Effector memory CD4-positive, alpha-beta T cell (primary cell): ENCODE measurements at places on chromosomes 4 and X.

GRCh38 chr4:37970702-37971101, 10.5 kb downstream of the PTTG2 start:
- no peaks in the 10 kb centered on the region for H3K27me3 ChIP-seq
- H3K4me1 ChIP-seq: no peaks in the 10 kb centered on the region

DNA sequence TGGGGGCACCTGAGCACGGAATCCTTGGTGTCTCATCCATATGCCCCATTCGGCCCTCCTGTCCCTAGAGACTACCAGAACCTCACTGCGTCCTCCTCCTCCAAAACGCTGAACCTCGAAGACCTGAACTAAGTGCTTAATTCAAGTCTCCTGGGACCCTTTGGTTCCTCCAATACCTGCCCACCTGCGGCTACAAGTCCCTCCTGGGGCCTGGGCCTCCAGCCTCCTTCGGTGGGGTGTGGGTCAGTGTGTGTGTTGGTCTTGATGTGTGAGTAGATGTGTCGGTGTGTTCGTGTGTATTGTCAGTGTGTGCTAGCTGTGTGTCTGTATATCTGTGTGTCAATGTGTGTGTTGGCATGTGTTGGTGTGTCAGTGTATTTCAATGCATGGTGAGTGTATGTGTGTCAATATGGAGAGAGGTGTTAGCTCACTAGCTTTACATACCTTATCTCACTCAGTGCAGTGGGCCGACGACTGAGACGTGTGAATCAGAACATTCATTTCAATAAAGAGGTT, 2.6 kb upstream of the SEPTIN6 start:
- H3K27me3 ChIP-seq: no peaks in the 10 kb centered on the region
- peaks cover 17% of the 10 kb centered on the region for H3K4me1 ChIP-seq
- H3K27ac ChIP-seq: no peak overlapping the region
- no peak overlapping the region for H3K4me3 ChIP-seq

- no peak overlapping the region for H3K4me3 ChIP-seq
- H3K36me3 ChIP-seq: peaks cover 4% of the 10 kb centered on the region
- H3K4me1 ChIP-seq: peaks cover 3% of the 10 kb centered on the region
- no peak overlapping the region for H3K27ac ChIP-seq
These were observed 18.6 kb upstream of the SEPSECS start for GRCh38 chr4:25178838-25179261.

DNA sequence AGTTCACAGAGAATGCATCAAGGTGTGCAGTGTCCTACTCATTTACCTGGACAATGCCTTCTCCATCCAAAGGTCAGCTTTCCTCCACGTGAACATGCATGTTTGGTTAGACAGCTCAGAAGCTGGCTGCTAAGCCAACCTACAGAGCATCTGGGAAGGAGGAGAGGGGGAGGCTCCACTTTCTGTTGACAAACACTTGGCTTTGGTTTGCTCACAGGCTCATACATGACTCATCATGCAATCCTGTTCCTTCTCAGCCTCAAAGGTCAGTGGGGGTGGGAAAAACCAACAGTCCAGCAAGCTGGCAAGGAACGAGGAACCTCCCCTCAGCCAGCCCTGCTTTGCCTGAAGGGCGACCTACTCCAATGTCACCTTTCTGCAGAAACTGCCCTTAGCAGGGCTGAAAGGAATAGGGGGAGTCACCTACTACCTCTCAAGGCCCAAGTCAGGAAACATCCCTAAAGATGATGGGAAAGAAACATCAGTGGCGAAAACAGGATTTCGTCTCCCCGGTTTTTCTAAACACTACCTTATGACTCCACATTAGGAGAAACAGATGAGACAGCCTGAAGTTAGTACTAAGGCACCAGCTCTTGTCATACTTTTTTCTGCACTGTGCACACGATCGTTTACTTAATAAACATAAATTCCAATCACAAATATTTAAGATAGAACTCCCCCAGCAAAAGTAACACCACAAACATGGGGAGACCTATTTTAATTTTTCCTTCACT, 37.9 kb downstream of the RELL1 start:
- no peak overlapping the region for H3K27ac ChIP-seq
- peaks cover 19% of the 10 kb centered on the region for H3K36me3 ChIP-seq
- DNase-seq: no peak
- no peaks in the 10 kb centered on the region for H3K27me3 ChIP-seq

DNA sequence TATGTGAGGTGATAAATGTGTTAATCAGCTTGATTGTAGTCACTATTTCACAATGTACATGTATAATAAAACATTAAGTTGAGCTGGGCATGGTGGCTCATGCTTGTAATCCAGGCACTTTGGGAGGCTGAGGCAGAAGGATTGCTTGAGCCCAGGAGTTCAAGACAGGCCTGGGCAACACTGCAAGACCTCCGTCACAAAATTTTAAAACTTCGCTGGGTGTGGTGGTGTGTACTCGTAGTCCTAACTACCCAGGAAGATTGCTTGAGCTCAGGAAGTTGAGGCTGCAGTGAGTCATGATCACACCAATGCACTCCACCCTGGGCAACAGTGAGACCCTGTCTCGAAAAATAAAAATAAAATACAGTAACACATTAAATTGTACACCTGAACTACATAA, 20.1 kb downstream of the LYAR start:
- H3K4me1 ChIP-seq: no peaks in the 10 kb centered on the region
- H3K27ac ChIP-seq: peak overlapping the region; percentile 71
- H3K27me3 ChIP-seq: no peaks in the 10 kb centered on the region
- H3K36me3 ChIP-seq: peaks cover 27% of the 10 kb centered on the region

GRCh38 chrX:30673127-30673796, 20.0 kb downstream of the GK start:
- H3K36me3 ChIP-seq: no peaks in the 10 kb centered on the region
- H3K27ac ChIP-seq: no peak overlapping the region
- H3K4me3 ChIP-seq: no peak overlapping the region
- H3K27me3 ChIP-seq: no peaks in the 10 kb centered on the region
- no peaks in the 10 kb centered on the region for H3K4me1 ChIP-seq

- DNase-seq: no peak
- H3K36me3 ChIP-seq: no peaks in the 10 kb centered on the region
- H3K4me1 ChIP-seq: no peaks in the 10 kb centered on the region
- H3K4me3 ChIP-seq: no peak overlapping the region
- no peaks in the 10 kb centered on the region for H3K27me3 ChIP-seq
These were observed 335.7 kb upstream of the FSTL5 start for GRCh38 chr4:162499478-162499877.

GRCh38 chrX:41720125-41720779, 3.7 kb upstream of the GPR82 start:
- no peaks in the 10 kb centered on the region for H3K27me3 ChIP-seq
- H3K4me3 ChIP-seq: no peak overlapping the region
- H3K36me3 ChIP-seq: no peaks in the 10 kb centered on the region
- H3K27ac ChIP-seq: no peak overlapping the region
- H3K4me1 ChIP-seq: peaks cover 3% of the 10 kb centered on the region

DNA sequence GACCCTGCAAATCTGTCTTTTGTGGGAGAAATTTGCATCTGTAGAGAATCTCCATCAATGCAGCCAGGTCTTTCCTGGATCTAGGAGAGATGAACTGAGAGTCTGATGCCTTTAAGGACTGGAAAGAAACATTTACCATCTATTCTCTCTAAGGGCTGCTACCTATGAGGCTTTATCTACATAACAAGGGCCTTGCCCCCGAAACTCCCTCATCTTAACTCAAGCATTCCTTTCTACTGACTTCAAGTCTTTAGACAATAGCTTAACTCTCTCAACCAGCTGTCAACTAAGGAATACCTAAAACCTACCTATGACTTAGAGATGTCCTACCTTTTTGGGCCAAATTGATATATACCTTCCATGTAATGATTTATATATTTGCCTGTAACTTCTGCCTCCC, 32.1 kb downstream of the MAGEB17 start:
- no peaks in the 10 kb centered on the region for H3K36me3 ChIP-seq
- H3K27ac ChIP-seq: no peak overlapping the region
- H3K4me1 ChIP-seq: no peaks in the 10 kb centered on the region
- H3K4me3 ChIP-seq: no peak overlapping the region
- no peak for DNase-seq

GRCh38 chrX:150446995-150447394, 83.9 kb downstream of the MAMLD1 start:
- H3K27ac ChIP-seq: no peak overlapping the region
- no peak overlapping the region for H3K4me3 ChIP-seq
- H3K27me3 ChIP-seq: no peaks in the 10 kb centered on the region
- no peak for DNase-seq
- H3K4me1 ChIP-seq: peaks cover 4% of the 10 kb centered on the region
- no peaks in the 10 kb centered on the region for H3K36me3 ChIP-seq

DNA sequence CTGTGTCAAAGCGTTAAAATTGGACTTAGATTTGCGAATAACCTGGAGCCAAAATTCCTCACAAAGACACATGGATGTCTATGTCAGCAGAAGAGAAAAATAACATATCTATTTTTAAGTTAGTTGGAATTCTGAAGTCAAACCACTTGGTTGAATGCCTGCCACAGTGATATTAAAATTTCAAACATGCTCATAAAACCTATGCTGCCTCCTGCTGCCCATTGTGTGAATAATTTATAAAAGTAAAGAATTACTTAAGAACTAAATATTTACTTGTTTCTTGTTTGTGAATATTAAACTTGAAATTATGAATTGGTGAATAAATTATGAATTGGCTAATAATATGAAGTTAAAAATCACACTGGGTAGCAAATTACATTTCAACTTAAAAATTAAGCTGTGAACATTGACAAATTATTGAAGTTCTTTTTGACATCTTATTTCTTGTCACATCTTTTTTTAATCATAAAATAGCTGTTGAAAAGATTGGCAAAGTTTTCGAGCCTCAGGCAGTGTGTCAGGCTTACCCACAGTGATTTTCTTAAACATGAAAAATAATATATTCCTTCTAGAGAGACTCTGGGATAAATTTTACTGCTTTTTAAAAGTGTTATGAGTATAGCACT, 35.4 kb downstream of the FABP2 start:
- H3K27ac ChIP-seq: no peak overlapping the region
- H3K36me3 ChIP-seq: peaks cover 2% of the 10 kb centered on the region
- no peak for DNase-seq
- no peaks in the 10 kb centered on the region for H3K27me3 ChIP-seq
- peaks cover 5% of the 10 kb centered on the region for H3K4me1 ChIP-seq
- no peak overlapping the region for H3K4me3 ChIP-seq

DNA sequence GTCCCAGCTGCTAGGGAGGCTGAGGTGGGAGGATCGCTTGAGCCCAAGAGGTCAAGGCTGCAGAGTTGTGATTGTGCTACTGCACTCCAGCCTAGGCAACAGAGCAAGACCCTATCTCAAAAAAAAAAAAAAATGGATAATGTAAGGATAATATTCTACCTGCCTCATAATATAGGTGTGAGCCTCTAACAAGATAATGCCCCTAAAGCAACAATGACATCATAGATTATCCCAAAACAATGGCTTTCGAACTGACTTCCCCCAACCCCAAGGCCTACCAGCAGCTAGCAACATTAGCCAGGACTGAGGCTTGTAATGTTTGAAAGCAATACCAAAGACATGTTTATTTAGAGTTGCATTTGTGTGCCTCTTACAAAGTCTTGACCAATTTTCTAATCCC, 33.9 kb upstream of the ATP6AP2 start:
- H3K4me1 ChIP-seq: no peaks in the 10 kb centered on the region
- no peak overlapping the region for H3K27ac ChIP-seq
- H3K27me3 ChIP-seq: no peaks in the 10 kb centered on the region
- no peaks in the 10 kb centered on the region for H3K36me3 ChIP-seq

DNA sequence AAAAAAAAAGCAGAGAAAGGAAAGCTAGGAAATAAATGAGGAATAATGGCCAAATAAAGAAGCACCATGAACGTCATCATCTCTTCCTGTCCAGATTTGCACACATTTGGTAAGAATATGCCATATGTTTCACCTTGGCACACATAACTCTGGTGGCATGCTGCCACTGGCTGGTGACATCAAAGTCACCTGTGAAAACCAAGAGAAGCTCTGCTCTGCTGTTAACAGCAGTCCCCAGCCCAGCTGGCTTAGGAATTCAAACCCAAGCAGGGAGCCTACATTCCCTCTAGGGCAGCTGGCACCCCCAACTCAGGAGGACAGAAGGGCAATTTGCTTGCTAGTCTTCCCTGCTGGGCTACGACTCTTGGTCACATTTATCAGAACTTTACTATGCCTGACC, 77.6 kb downstream of the RASL11B start:
- H3K27ac ChIP-seq: no peak overlapping the region
- no peaks in the 10 kb centered on the region for H3K36me3 ChIP-seq
- no peak overlapping the region for H3K4me3 ChIP-seq
- no peaks in the 10 kb centered on the region for H3K27me3 ChIP-seq
- DNase-seq: no peak

GRCh38 chr4:7623468-7623867, 188.7 kb upstream of the PSAPL1 start:
- H3K4me1 ChIP-seq: no peaks in the 10 kb centered on the region
- H3K4me3 ChIP-seq: no peak overlapping the region

- H3K4me1 ChIP-seq: no peaks in the 10 kb centered on the region
- no peaks in the 10 kb centered on the region for H3K36me3 ChIP-seq
- no peak overlapping the region for H3K27ac ChIP-seq
- H3K4me3 ChIP-seq: no peak overlapping the region
These were observed 192.6 kb downstream of the NWD2 start for GRCh38 chr4:37437163-37437562.

DNA sequence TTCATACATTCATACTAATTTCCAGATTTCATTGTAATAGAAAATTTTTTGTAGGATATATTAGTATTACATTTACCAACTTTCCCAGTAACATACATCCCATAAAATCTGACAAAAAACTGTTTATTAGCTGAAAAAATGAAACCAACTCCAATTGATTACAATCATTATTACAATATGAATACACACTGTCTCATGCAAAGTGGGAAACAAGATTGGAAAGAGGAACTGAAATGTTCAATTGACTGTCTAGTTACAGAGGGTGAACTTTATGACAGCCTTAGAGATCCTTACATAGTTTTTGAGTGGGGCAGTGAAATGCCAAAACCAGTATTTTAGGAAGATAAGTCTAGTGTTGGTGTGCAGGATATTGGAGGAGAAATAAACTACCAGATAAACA, 2.3 kb upstream of the AMBN start:
- H3K4me1 ChIP-seq: no peaks in the 10 kb centered on the region
- DNase-seq: no peak
- H3K27ac ChIP-seq: no peak overlapping the region
- no peak overlapping the region for H3K4me3 ChIP-seq
- H3K36me3 ChIP-seq: no peaks in the 10 kb centered on the region

DNA sequence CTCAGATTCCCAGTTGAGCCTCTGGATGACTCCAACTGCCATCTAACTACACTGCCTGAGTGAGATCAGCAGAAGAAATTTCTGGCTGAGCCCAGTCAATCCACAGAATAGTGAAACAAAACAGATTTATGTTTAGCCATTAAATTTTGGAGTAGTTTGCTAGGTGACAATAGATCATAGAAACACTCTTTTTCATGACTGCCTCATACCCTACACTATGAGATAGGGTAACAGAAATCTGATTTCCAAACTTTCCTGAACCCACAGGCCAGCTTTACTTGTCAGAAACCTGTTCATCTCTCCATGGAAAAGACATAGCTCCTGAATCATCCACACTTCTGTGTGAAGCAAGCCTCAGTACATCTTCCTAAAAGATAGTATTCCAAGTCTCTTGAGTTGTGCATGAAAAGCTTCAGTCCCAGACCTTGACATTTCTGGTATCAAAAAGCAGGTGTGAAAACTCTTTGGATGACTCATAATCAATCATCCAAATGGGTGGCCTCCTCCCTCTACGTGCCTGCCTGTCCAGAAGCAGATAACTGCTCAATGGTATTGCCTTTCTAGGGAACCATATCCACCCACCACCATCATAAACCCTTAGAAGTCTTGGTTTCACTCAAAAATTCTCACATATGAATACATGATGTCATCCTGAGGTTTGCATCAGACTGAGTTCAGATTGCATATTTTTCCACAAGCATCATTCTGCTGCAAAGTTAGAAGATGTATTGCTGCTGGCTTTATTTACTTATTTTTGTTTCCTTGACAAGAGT, 47.5 kb upstream of the RAP2C start:
- no peak for DNase-seq
- H3K4me3 ChIP-seq: no peak overlapping the region
